ENCODE measurements at places on chromosomes 3 and 15.

DNA sequence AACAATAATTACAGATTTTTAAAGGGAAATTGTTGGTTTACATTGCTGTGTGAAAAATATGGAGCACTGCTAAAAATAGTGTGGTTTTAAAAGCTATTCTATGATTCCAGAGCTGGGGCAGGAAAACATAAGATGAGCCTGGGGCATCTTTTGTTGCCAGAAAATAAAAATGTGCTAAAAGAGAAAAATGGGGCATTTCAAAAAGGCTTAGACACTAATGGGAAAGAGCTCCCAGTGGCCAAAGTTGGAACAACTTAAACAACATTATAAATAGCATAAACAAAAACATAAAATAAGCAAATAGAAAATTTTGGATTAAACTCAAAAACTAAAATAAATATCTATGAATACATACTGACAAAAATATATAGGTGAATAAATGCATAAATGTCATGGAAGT, 478.9 kb downstream of the NLGN1 start:
- DNase-seq: no peak

DNA sequence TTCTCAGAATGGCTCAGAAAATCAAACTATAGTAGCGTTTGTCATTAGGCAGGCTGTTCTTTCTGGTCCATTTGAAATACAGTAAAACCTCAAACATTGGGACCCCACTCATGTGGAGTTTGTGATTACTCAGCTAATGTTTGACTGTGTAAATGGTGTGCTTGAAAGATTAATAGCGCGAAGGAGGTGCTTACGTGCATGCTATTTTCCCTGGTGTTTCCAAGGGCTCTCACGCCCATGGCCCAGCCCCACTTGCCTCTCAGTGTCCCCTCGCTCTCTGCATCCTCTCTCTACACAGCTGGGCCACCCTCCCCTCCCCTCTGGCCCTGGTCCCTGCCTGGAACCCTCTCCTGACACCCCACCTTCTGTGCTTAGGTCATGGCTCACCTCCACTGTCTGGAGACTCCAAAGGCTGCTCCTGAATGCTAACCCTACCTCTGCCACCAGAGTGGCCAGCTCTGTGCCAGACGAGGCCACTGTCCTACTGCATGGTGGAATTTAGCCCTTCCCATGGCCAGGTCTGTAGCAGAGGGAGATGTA, 194.2 kb downstream of the PLCL2 start:
- DNase-seq: no peak

GRCh38 chr3:108292450-108292849, 3.9 kb upstream of the HHLA2 start:
- DNase-seq: no peak

DNA sequence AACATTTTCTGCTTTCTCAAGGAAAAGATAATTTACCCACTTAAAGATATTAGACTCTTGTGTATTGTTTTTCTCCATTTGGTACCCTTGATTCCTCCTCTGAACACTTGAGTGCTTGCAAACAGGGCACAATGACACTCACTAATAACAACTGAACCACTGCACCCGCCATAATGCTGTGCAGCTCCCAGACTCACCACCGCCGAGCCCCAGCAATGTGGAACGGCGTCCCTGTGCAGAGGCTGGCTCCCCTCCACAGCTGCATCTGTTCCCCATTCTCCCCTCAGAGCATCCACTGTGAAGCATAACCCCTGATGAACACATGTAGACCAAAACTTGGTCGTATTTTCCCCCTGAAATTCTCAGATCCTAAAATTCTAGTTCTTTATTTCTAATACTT, 276.2 kb upstream of the PLSCR5 start:
- DNase-seq: no peak

All from stimulated activated CD4-positive, alpha-beta T cell treated with anti-CD3 and anti-CD28 coated beads, TNF-alpha, amount 100 ng/mL, for 4 hours (primary cell).